ENCODE measurements at places on chromosomes 5 and 9.
A peak's percentile ranks its signal among the peaks of the same experiment; 100 is the strongest.

GRCh38 chr9:101460965-101461364 lies 25.4 kb upstream of the ALDOB start:
- DNase-seq, result no peak

GRCh38 chr5:79973511-79973910 lies 17.6 kb downstream of the MTX3 start:
- DNase-seq, result no peak

DNA sequence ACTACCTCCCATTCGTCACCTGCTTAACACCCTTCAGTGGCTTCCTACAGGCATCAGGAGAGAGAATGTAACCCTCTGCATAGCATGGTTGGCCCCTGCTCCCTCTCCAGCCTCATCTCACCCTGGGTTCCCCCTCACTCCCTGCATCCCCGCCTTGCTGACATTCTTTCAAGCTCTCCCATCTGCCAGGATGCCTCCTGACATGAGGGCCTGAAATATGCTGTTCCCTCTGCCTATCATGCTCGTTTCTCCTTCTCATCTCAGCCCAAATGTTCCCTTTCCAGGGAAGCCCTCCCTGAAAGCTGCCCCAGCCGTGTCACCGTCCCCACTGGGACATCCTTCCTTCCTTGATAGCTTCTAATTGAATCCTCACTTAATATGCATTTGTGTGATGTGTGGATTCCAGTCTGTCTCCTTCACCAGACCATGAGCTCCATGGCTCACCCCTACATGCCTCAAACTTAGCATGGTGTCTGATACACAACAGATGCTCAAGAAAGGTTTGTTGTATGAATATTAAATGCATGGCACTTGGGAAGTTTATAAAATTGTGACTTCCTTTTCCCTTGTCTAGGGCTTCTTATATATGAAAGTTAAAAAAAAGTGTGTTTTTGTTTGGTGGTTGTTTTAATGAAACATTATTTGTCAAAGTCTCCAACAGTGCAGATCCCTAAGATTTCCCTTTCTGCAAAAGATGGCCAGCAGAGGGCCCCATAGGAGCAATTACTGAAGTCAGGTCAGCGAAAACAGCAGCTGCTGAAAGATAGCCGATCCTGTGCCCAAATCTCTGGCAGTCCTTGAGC lies 7.3 kb upstream of the C5orf58 start:
- peak; percentile 67 for DNase-seq

DNA sequence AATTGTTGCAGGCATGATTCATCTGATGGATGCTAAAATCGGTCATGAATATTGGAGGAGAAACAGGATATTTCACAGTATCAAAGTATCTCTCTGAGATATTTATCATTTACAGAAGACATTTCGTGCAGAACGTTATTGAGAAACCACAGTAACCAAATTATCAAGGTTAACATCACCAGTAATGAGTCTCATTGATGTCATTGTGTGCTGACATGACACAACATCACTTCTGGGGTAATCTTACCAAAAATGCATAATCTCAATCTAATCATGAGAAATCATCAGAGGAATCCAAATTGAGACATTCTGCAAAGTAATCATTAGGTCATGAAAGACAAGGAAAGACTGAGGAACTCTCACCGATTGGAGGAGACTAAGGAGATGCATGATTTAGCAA lies 42.7 kb downstream of the C5orf22 start:
- DNase-seq, result no peak

GRCh38 chr9:94507531-94508258 lies 47.2 kb upstream of the PCAT7 start:
- no peak for DNase-seq

GRCh38 chr9:88965473-88965872 lies 25.8 kb upstream of the S1PR3 start:
- DNase-seq, result no peak

- DNase-seq, result no peak
These were observed 146.6 kb downstream of the TTLL11 start for GRCh38 chr9:121946465-121946864.
